Stimulated activated CD8-positive, alpha-beta memory T cell treated with anti-CD3 and anti-CD28 coated beads, Interleukin-4, amount 100 ng/mL, for 48 hours (primary cell): ENCODE measurements at places on chromosomes 1 and 21.

DNA sequence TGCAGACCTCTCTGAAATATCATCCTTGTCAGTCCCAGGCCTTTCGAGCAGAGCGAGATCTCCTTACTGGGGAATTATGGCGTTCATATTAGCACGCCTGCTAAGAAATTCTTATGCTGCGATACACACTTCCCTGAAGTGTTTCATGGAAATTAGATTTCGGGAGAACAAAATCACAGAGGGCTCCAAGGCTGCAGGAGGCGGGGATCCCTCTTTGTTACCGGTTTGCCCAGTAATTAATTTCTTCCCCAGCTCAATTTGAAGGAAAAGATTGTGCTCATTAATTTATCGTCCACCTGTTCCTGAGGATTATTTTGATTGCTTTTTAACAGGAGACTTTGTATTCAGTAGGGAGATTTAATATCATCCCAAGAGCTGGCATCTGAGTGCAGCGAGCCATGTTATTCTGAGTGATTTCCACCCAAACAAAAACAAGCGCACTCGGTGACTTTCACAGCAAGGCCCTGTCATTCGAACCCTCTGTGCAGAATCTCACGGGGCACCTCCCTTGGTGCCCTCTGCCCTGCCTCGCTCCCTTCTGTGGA lies 202.3 kb upstream of the GALNT2 start:
- no peak for DNase-seq

- DNase-seq: no peak
These were observed 31.5 kb downstream of the TNFSF4 start for GRCh38 chr1:173175514-173176145.

GRCh38 chr21:28932717-28933116 lies 60.0 kb downstream of the LTN1 start:
- DNase-seq: no peak

- no peak for DNase-seq
These were observed 735.4 kb downstream of the LTN1 start for GRCh38 chr21:28257276-28257675.

DNA sequence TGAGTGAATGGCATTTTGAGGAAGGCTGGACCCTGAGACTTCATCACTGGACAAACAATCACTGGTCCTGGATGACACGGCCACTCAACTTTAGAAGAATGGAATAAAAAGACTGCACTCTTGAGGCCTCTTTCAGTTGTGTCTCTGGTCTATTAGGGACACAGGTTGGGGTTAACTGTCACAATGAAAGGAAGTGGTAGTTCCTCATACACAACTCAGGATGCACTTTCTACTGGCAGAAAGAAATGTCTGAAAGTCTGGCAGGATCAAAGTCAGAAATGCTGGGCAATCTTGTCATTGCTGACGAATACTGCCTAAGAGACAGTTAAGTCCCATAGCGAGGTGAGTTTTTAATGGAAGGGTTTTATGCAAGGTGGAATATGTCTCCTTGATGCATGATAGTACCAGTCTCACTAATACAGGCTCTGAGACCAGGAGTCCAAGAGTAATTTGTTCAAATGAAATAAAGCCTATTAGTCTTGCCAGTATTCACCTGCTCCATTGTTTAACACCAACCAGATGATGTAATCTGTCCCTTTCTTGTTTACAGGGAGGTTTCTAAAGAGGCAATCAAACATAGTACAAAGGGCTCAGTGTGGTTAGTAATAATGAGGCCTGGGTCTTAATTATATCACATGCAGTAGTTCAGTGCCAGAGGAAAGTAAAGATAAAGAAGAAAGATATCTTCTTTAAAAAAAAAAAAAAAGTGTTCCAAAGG lies 11.2 kb upstream of the RRP15 start:
- no peak for DNase-seq
